Adrenal gland (tissue), 19 donors: ENCODE measurements at places on chromosomes 4 and X. TPM values are rescaled to one million over a fixed set of nuclear protein-coding genes. Genes with fewer than 3 reads are reported as not detected.

CXorf49 gene
- not detected for total RNA-seq

FRG2 gene
- total RNA-seq: not detected

TREX2 gene
- total RNA-seq: 0.42 TPM

EIF4E gene
- total RNA-seq: 71.3 TPM

RBM46 gene
- total RNA-seq: not detected

SHISA3 gene
- total RNA-seq: 0.97 TPM

RASGEF1B gene
- total RNA-seq: 21.1 TPM

CFI gene
- total RNA-seq: 102 TPM

PFKFB1 gene
- 0.41 TPM for total RNA-seq

CLCN3 gene
- 86.7 TPM for total RNA-seq

TLL1 gene
- total RNA-seq: 2.7 TPM

KIAA1210 gene
- 12.9 TPM for total RNA-seq

MAGEB2 gene
- not detected for total RNA-seq

MID1 gene
- total RNA-seq: 6.5 TPM

ASMT gene
- not detected for total RNA-seq

SYN1 gene
- 2.8 TPM for total RNA-seq

HTRA3 gene
- 3.6 TPM for total RNA-seq

BEND2 gene
- not detected for total RNA-seq

AFP gene
- total RNA-seq: 1.1 TPM

KCNIP4 gene
- 1.3 TPM for total RNA-seq

NUDT10 gene
- total RNA-seq: 2.4 TPM

ASB12 gene
- 0.95 TPM for total RNA-seq

FHDC1 gene
- 0.67 TPM for total RNA-seq

TGIF2LX gene
- total RNA-seq: not detected

MAGED4 gene
- total RNA-seq: 2.0 TPM

CRMP1 gene
- 0.35 TPM for total RNA-seq

JCHAIN gene
- total RNA-seq: 3.0 TPM

RADX gene
- 2.5 TPM for total RNA-seq

ADH1B gene
- total RNA-seq: 418 TPM

MAGEB3 gene
- not detected for total RNA-seq

FMR1NB gene
- not detected for total RNA-seq

SAGE1 gene
- not detected for total RNA-seq

CLTRN gene
- total RNA-seq: 0.14 TPM

DMD gene
- total RNA-seq: 29.2 TPM

SYTL5 gene
- total RNA-seq: 14.1 TPM

RTL3 gene
- not detected for total RNA-seq

NAAA gene
- 65.5 TPM for total RNA-seq

XK gene
- 3.8 TPM for total RNA-seq

ADAMTS3 gene
- total RNA-seq: 4.1 TPM

XAGE2 gene
- not detected for total RNA-seq

SOWAHD gene
- total RNA-seq: 1.1 TPM

ADGRG4 gene
- not detected for total RNA-seq

LRP2BP gene
- 0.14 TPM for total RNA-seq

MAGT1 gene
- total RNA-seq: 66.8 TPM

LUZP4 gene
- total RNA-seq: not detected

CTAG1B gene
- total RNA-seq: not detected

SSX2 gene
- not detected for total RNA-seq

PRKG2 gene
- not detected for total RNA-seq

BEX2 gene
- total RNA-seq: 118 TPM

CXCL8 gene
- total RNA-seq: 1.3 TPM

MAGEA8 gene
- total RNA-seq: not detected

AMTN gene
- not detected for total RNA-seq

PDLIM5 gene
- 75.5 TPM for total RNA-seq

SPATA4 gene
- total RNA-seq: 0.83 TPM

FBXW7 gene
- 31.4 TPM for total RNA-seq

CD99L2 gene
- 52.9 TPM for total RNA-seq

TEX28 gene
- total RNA-seq: not detected

TLR6 gene
- 6.8 TPM for total RNA-seq

SUPT20HL1 gene
- not detected for total RNA-seq
